ENCODE measurements at places on chromosomes 3 and 15. TPM values are rescaled to one million over a fixed set of nuclear protein-coding genes. Genes with fewer than 3 reads are reported as not detected.

Gene ECE2
- not detected for total RNA-seq

Gene LIPC
- not detected for total RNA-seq

GRCh38 chr3:183871541-183871940 lies 13.1 kb downstream of the PARL start:
- DNase-seq = no peak
- H3K27me3 ChIP-seq = no peaks in the 10 kb centered on the region
- H3K36me3 ChIP-seq = 0 out of 2 replicates have a peak, but pooled peaks cover under 1% of the 10 kb centered on the region
- H3K27ac ChIP-seq = no peak overlapping the region

DNA sequence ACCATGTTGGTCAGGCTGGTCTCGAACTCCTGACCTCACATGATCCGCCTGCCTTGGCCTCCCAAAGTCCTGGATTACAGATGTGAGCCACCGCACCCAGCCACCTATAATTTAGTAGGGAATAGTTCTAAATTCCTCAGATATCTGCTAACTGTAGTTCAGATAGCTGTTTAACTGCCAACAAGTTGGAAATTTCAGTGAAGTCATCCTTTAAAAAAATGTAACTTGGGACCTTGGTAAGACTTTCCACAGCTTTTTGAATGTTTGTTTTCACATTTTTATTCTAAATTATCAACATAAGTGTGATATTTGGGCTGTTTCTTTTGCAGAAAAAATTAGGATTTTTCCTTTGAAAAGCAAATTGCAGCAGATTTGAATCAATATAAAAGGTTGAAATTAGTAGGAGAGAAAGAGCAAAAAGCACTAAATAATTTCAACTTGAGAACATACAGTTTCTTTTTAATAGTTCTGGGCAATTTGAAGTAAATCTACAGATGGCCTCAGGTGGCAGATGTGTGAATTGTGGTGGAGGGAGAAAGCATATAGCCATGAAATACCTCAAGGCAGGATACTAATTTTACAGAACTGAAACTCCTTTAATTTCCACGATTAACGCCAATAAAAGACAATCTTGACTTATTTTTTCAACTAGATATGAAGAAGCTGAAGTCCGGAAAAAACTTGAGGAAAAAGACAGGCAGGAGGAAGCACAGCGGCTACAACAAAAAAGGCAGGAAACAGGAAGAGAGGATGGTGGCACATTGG lies 34.3 kb downstream of the USP8 start:
- H3K4me3 ChIP-seq = no peak overlapping the region
- no peaks in the 10 kb centered on the region for H3K36me3 ChIP-seq
- DNase-seq = no peak
- no peak overlapping the region for H3K27ac ChIP-seq
- H3K27me3 ChIP-seq = no peaks in the 10 kb centered on the region

- H3K4me1 ChIP-seq = no peaks in the 10 kb centered on the region
- no peak for DNase-seq
- no peaks in the 10 kb centered on the region for H3K36me3 ChIP-seq
- H3K27me3 ChIP-seq = peaks cover 3% of the 10 kb centered on the region
- no peak overlapping the region for H3K4me3 ChIP-seq
Observed at GRCh38 chr3:98573181-98573728, 20.2 kb downstream of the CPOX start.
